Chondrocyte (in vitro differentiated cells): ENCODE measurements at places on chromosomes 1 and 21. TPM values are rescaled to one million over a fixed set of nuclear protein-coding genes. Genes with fewer than 3 reads are reported as not detected.
A peak's percentile ranks its signal among the peaks of the same experiment; 100 is the strongest.

Gene KPRP
- total RNA-seq: not detected in 3 replicates

Gene TMEM51
- total RNA-seq: 0.82 to 1.9 TPM (median 1.8 TPM) in 3 replicates

Gene SEC16B
- 3.6 to 5.7 TPM (median 4.1 TPM) in 3 replicates for total RNA-seq

Gene ADAMTS1
- 27.2 to 91.2 TPM (median 29.7 TPM) in 3 replicates for total RNA-seq

Gene CADM3
- 0.15 to 0.35 TPM (median 0.22 TPM) in 3 replicates for total RNA-seq

DNA sequence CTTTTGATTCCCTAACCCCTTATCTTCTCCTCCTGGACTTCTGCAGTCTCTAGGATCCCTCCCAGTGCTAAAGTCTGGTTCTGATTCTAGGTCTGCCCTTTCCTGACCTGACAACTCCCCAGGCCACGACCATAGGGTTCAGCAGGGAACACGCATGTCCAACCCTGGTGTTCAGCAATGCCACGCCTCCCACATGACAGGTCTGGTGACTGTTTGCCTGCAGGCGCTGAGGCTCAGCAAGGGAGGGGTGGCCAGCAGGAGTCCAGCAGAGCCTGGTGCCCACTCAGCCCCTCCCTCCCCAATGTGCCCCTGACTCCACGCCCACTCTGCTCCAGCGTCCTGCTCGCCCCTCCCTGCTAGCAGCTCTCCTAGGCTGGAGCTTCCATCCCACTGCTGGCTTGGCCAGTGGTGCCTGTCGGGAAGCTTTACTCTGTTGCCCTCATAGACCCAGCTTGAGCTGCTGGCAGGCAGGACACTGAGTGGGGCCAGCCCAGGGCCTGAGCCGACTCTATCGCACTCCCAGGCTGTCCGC is 17.3 kb downstream of the SLC9A1 start:
- no peaks in the 10 kb centered on the region for H3K27me3 ChIP-seq
- no peak overlapping the region for H3K4me3 ChIP-seq
- DNase-seq: no peak
- peak overlapping the region; percentile 27 for H3K27ac ChIP-seq
- no peaks in the 10 kb centered on the region for H3K36me3 ChIP-seq
- H3K4me1 ChIP-seq: peaks cover 53% of the 10 kb centered on the region

DNA sequence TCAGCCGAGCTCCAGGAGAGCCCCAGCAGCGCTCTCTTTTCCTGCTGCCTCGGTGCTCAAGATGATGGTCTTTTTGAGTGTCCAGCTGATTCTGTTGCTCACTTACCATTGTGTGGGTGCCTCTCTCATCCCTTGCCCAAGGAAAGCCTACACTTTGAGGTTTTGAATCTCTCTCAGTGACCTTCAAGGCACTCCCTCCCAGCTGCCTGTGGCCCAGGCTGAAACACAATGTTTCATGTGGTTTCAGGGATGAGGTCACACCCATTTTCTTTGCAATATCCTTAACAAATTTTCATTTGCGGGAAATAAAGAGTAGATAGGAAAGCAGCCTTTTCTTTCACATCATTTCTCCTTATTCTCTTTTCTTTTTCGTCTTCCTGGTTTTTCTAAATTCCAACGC is 12.6 kb upstream of the MRPS14 start:
- peaks cover 11% of the 10 kb centered on the region for H3K4me1 ChIP-seq
- no peaks in the 10 kb centered on the region for H3K27me3 ChIP-seq
- DNase-seq: no peak
- H3K36me3 ChIP-seq: no peaks in the 10 kb centered on the region
- H3K4me3 ChIP-seq: no peak overlapping the region

- H3K27ac ChIP-seq: no peak overlapping the region
- H3K4me3 ChIP-seq: no peak overlapping the region
- H3K36me3 ChIP-seq: no peaks in the 10 kb centered on the region
These were observed 10.6 kb upstream of the UAP1 start for GRCh38 chr1:162550925-162551324.

- no peak overlapping the region for H3K27ac ChIP-seq
- H3K36me3 ChIP-seq: peaks cover 10% of the 10 kb centered on the region
- H3K4me3 ChIP-seq: no peak overlapping the region
- no peaks in the 10 kb centered on the region for H3K27me3 ChIP-seq
- DNase-seq: no peak
These were observed 52.3 kb downstream of the C1orf198 start for GRCh38 chr1:230816018-230816417.

DNA sequence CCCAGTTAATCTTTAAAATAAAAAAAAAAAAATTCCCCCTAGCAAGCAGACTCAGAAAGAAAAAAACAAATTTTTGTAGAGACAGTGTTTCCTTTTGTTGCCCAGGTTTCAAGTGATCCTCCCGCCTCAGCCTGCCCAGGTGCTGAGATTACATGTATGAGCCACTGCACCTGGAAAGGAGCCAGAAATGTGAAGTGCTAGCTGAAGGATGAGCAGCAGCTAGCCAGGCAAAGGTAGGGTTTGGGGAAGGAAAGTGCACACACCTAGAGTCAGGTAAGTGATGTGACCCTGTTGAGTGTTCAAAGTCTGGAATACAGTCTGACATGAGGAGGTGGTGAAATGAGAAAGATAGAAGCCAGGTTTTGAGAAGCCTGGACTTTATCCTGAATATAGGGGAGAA is 1.7 kb downstream of the AKR1A1 start:
- peaks cover 19% of the 10 kb centered on the region for H3K4me1 ChIP-seq
- peaks cover 7% of the 10 kb centered on the region for H3K36me3 ChIP-seq
